ENCODE measurements at places on chromosomes 5 and 9.

DNA sequence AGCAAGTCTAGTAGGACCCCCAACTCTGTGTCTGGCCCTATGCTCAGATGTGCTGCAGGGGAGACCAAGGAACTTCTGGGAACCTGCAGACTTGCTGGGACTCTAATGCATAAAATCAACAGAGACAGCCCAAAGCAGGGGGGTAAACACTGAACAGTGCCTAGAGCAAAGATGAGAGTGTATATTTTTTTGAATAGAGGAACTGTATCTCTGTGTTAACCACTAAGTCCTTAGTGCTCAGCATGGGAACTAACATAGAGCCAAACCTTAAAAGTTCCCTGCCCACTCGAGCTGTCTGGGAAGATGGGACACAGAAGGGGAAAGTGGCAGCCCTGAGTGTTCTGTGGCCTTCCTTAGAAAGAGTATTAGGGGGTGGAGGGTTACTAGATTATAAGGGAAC, 51.9 kb downstream of the C5orf15 start:
- DNase-seq = no peak

GRCh38 chr5:112142769-112143270, 276.3 kb downstream of the EPB41L4A start:
- no peak for DNase-seq

DNA sequence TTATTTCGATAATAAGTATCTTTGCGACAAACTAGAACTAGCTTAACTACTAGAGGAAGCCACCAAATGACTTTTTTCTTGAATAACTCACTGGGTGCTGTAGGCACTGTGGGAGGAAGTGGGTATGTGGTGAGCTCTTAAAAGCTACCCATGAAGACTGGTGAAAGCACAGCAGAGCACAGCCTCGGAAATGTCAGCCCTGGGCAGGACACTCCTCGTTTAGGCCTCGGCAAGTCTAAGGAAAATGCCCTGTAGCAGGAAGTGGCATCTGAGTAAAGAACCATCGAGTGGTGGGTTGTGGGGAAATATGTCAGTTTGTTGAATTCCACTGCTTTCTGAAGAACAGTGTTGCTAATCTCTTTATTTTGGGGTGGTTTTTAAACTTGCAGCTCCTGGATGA, 44.0 kb upstream of the NCS1 start:
- DNase-seq = no peak

GRCh38 chr5:37710965-37711364, 128.9 kb downstream of the GDNF start:
- DNase-seq = no peak

- no peak for DNase-seq
Measured at GRCh38 chr9:114308361-114308950, 14.4 kb upstream of the ORM1 start.
